Mesothelial cell of epicardium (in vitro differentiated cells): ENCODE measurements at places on chromosomes 2 and 18.
A peak's percentile ranks its signal among the peaks of the same experiment; 100 is the strongest.

DNA sequence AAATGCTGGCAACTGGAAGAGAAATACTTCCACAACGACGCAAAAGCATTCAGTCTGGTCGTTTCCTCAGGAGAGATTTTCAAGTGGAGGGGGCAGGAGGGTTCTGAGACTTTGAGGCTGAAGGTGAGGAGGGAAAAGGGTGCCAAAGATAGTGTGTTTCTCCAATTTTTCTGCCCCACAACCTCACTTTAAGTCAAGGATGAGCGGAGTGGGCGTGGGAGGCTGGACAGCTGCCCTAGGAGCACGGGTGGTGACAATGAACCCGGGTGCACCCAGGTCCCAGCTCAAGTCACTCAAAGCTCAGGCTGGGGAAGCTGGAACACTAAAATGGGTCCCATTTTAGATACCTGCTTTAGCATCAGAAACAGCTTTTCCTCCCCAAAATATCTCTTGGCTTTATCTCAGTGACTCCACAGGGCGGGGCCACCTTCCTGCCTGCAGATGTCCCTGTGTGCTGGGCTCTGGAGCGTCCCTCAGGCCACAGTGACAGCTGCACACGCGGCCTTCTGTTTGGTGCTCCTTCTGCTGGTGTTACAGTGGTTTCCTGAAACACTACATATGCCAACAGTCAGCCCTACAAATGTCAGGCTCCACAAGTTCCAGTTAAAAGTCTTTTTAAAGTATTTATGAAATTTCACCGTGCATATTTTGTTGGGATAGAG lies 1.4 kb upstream of the MBP start:
- H3K27ac ChIP-seq = peak overlapping the region; percentile 34
- peaks cover 51% of the 10 kb centered on the region for H3K27me3 ChIP-seq
- H3K36me3 ChIP-seq = peaks cover 2% of the 10 kb centered on the region
- H3K4me3 ChIP-seq = peak overlapping the region; percentile 67
- peaks cover 21% of the 10 kb centered on the region for H3K4me1 ChIP-seq

DNA sequence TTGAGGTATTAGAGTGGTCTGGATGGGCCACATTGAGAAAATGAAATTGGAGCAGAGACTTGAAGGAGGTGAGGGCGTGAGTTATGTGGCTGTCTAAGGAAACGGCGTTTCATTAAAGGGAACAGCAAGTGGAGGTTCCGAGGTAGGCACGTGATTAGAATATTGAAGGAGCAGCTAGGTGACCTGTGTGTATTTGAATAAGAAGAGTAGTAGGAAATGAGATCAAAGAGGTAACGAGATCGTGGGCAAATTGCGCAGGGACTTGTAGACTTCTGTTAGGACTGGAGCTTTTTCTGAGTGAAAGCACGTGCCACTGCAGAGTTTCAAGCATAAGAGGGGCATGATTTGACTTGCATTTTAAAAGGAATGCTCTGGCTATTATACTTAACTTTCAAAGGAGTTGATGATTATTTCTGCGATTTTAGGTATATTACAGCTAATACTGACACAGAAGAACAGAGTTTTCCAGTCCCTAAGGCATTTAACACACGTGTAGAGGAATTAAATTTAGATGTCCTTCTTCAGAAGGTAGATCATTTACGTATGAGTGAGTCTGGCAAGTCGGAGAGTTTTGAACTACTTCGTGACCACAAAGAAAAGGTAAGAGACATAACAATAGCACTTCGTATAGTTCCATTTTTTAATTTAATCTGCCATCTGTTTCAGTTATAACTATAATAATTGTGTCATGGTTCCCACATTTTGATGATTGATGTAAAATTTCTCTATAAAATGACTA lies 48.7 kb downstream of the RMDN2 start:
- no peak overlapping the region for H3K4me3 ChIP-seq
- H3K4me1 ChIP-seq = peaks cover 2% of the 10 kb centered on the region
- no peak overlapping the region for H3K27ac ChIP-seq
- no peaks in the 10 kb centered on the region for H3K27me3 ChIP-seq

- H3K27ac ChIP-seq = no peak overlapping the region
- DNase-seq = no peak
- no peaks in the 10 kb centered on the region for H3K36me3 ChIP-seq
- peaks cover 10% of the 10 kb centered on the region for H3K27me3 ChIP-seq
Measured at GRCh38 chr2:232441147-232441651, 14.8 kb upstream of the ALPI start.

DNA sequence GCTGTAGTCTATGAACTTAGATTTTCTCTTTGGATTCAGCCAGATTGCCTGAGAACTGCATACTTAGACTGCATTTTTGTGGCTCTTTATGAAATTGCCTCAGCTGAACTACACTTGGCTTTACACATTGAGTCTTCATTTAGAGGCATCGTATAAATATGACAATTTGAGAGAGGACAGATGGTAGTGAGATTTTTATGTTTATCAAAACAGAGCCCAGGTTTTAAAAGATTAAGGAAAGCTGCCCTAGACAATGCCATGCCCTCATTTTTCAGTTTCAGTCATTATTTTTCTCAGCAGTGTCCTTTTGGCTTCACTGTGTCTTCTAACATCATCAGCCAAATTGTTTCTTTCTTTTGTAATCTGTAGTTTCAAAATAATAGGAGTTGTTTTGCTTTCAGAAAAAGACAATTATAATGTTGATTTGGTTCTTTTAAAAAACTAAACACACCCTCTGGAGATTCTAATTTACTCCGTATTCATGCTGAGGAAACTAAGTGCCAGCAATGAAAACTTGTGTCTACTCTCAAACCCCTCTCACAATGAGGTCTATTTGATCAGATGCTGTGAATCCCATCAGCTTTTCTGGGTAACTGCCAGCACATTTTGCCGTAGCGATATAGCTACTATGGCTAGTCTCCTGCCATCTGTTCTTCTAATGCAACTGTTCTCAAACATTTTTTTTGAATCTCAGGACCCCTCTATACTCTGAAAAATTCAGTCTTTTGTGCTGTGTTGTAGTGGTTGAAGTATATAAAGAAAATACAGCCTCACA lies 46.2 kb downstream of the TWSG1 start:
- peaks cover 2% of the 10 kb centered on the region for H3K4me1 ChIP-seq
- no peak for DNase-seq
- peaks cover 29% of the 10 kb centered on the region for H3K36me3 ChIP-seq
- H3K27me3 ChIP-seq = no peaks in the 10 kb centered on the region
- H3K4me3 ChIP-seq = no peak overlapping the region
- peak overlapping the region; percentile 67 for H3K27ac ChIP-seq

DNA sequence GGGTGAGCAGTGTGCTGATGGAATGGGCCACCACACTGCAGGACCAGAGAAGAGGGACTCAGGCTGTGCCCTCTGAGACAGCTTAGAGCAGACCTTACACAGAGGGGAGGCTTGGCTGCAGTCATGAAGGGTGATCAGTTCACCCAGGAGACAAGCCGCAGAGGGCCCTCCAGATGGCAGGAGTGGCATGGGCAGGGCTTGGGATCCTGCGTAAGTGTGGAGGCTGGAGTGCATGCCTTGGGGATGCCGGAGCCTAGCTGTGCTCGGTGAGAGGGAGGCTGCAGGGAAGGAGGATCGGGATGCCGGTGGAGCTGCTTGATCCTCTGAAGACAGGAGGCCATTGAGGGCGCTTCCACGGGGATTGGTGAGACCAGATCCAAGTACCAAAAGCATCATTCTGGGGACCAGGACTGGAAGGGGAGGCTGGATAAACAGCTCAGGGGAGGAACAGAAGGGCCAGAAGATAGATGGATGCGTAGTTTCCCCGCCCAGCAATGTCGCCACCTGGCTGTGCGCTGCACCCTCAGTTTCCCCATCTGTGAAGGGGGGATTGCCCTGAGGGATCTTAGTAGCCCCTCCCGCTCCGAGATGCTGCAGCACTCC lies 163.4 kb downstream of the INHBB start:
- no peak for DNase-seq
- no peak overlapping the region for H3K4me3 ChIP-seq
- no peak overlapping the region for H3K27ac ChIP-seq
- H3K27me3 ChIP-seq = peaks cover 42% of the 10 kb centered on the region
- no peaks in the 10 kb centered on the region for H3K4me1 ChIP-seq

DNA sequence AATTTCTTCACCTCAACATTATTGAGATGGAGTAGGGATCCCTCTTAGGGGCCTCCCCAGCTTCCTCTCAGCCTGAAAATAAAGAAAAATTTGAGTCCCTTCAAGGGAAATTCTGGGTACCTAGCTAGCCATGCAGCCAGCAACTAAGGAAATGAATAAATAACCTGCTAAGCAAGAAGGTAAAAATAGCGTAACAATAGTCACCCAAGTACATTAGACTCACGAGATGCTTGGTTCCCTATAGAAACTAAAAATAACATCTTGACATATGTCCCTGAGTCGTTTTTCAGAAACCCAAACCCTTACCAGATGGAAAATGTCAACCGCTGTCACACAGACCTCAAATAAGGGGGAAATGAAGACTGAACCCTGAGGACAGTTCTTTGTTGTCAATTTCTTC lies 51.9 kb downstream of the CACNB4 start:
- H3K4me3 ChIP-seq = no peak overlapping the region
- H3K27ac ChIP-seq = no peak overlapping the region

DNA sequence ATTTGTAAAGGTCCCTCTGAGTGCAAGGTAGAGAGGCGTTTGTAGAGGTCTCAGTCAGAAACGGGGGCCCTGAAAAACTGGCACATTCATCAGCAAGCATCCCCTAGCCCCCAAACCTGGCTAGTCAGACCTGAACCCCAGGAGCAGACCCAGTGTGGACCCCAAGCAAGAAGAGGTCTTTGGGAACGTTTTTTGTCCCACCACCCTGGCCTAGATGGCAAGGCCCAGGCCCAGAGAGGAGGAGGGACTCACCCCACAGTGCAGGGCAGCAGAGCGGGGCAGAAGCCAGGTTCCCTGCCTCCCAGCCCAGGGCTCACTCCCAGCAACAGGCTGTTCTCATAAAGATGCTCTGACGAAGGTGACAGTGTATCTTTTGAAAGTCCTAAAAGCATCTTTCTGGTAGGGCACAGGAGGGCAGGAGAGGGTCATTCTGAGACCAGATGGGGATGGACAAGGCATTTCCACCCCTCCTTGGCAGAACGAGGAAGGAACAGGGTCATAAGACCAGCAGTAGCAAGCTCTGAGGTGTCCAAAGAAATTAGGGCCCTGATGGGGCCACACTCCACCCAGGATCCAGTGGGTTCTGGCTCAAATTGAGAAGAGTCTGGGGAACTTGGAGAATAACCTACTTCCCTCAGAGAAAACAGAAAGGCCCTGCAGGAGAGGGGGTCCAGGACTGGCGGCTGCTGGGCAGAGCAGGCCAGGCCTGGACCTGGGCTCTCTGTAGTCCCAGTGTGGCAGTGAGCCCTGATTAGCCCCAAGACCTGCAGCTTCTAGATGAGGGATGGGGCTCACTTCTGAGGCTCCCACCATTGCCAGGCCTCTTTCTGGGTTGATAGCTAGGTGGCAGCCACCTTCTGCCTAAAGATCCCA lies 18.2 kb downstream of the ADRA2B start:
- no peak overlapping the region for H3K27ac ChIP-seq
- no peak overlapping the region for H3K4me3 ChIP-seq
- H3K36me3 ChIP-seq = peaks cover 3% of the 10 kb centered on the region
- H3K27me3 ChIP-seq = no peaks in the 10 kb centered on the region
- peak; percentile 11 for DNase-seq

DNA sequence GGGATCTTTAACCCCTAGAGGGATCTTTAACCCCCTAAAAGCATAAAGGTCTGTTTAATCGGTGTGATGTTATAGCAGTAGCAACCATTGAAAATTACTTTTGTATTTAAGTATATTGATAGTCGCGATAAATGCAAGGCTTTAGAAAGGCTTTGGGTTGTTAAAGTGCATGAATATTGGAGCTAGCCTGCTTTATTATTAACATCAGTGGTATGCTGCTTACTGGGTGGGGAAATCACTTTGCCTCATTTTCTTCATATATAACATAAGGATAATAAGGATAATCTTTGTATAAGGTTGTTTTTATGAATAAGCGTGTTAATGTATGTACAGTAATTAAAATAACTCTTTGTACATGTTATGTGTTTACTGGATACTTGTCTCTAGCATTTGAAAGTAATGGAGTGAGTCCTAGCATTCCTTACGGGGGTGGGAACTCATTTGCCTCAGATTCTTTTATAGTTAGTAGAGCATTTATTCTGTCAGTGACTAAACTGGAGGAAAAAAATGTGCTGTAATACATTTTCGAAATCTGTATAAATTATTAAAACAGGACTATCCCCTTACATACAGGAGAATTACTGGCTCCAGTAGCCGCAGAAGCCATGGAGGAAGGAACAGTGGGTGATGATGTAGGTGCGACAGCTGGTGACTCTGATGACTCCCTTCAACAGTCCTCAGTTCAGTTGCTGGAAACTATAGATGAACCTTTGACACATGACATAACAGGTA lies 122.2 kb downstream of the BIRC6 start:
- no peaks in the 10 kb centered on the region for H3K27me3 ChIP-seq
- H3K4me3 ChIP-seq = no peak overlapping the region
- no peaks in the 10 kb centered on the region for H3K4me1 ChIP-seq
- peak overlapping the region; percentile 34 for H3K27ac ChIP-seq
